K562 (cell line): ENCODE measurements at places on chromosomes 4 and X. TPM values are rescaled to one million over a fixed set of nuclear protein-coding genes. Genes with fewer than 3 reads are reported as not detected.

FHIP1A gene
- 0.04 TPM in 2 replicates for total RNA-seq

POLN gene
- 0.45 and 0.58 TPM in 2 replicates for total RNA-seq

ANKRD17 gene
- 67.4 and 73.2 TPM in 2 replicates for total RNA-seq

ZCCHC12 gene
- not detected in 2 replicates for total RNA-seq

CEP135 gene
- total RNA-seq = 11.3 and 11.5 TPM in 2 replicates

TASL gene
- 0.09 TPM in 1 of 2 replicates, not detected in the other for total RNA-seq

GRCh38 chr4:88535090-88535755 lies 11.6 kb upstream of the PYURF start:
- H3K4me1 ChIP-seq = 0 out of 3 replicates have a peak, but pooled peaks cover 3% of the 10 kb centered on the region
- no peak overlapping the region for H3K27ac ChIP-seq
- H3K36me3 ChIP-seq = no peaks in the 10 kb centered on the region
